ENCODE measurements at places on chromosomes 5 and 9. TPM values are rescaled to one million over a fixed set of nuclear protein-coding genes. Genes with fewer than 3 reads are reported as not detected.

The SPINK9 gene
- not detected for total RNA-seq

The OR1L8 gene
- total RNA-seq: not detected

The TEK gene
- total RNA-seq: not detected

The DNAJC18 gene
- 8.9 TPM for total RNA-seq

DNA sequence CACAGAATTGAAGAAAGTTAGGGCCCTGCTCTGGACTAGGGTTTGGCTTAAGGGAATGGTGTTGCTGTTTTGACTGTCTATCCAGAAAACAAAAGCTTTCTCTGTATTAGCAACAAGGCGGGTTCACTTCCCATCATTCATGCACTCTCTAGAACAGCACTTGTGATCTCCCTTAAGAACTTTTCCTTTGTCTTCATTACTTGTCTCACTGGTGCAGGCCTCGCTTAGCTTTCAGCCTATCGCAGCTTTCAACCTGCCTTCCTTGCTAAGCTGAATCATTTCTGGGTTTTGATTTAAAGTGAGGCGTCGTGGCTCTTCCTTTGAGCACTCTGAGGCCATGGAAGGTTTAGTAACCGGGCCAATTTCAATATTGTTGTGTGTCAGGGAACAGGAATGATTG lies 35.2 kb upstream of the LPCAT1 start:
- no peak overlapping the region for H3K27ac ChIP-seq
- H3K36me3 ChIP-seq: no peaks in the 10 kb centered on the region
- H3K27me3 ChIP-seq: peaks cover 21% of the 10 kb centered on the region
- H3K4me1 ChIP-seq: peaks cover 30% of the 10 kb centered on the region
- DNase-seq: no peak
- H3K4me3 ChIP-seq: no peak overlapping the region

DNA sequence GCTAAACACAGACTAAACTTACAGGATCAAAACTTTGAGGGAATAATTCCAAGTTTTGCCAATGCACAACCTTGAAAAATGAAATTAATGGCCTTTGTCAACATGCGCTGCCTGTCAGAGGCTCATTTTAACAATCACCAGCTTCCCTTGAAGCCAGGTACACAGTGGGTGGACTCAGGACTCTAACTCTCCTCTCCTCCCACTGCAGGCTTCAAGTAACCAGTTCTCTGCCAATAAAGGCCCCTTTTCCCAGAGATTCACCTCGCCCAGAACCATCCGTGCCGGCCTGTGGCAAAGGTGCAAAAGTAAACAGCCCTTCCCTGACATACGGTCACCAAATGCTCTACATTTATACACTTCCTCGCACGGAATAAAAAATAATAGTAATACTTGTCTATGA lies 18.4 kb upstream of the FBP2 start:
- DNase-seq: no peak
- H3K27me3 ChIP-seq: no peaks in the 10 kb centered on the region
- H3K36me3 ChIP-seq: peaks cover 14% of the 10 kb centered on the region
- H3K4me1 ChIP-seq: no peaks in the 10 kb centered on the region
- no peak overlapping the region for H3K27ac ChIP-seq
- H3K4me3 ChIP-seq: no peak overlapping the region

- no peak overlapping the region for H3K4me3 ChIP-seq
- H3K27me3 ChIP-seq: no peaks in the 10 kb centered on the region
- no peaks in the 10 kb centered on the region for H3K36me3 ChIP-seq
- no peak for DNase-seq
Observed at GRCh38 chr5:132819468-132819867, 6.4 kb downstream of the SOWAHA start.

GRCh38 chr9:89690334-89690912 lies 85.6 kb downstream of the GADD45G start:
- no peaks in the 10 kb centered on the region for H3K4me1 ChIP-seq
- peaks cover 99% of the 10 kb centered on the region for H3K27me3 ChIP-seq
- no peak overlapping the region for H3K27ac ChIP-seq
- no peaks in the 10 kb centered on the region for H3K36me3 ChIP-seq
- DNase-seq: no peak

- H3K4me3 ChIP-seq: no peak overlapping the region
- DNase-seq: no peak
- no peaks in the 10 kb centered on the region for H3K27me3 ChIP-seq
- no peaks in the 10 kb centered on the region for H3K4me1 ChIP-seq
- no peak overlapping the region for H3K27ac ChIP-seq
Observed at GRCh38 chr5:5179079-5179478, 38.9 kb downstream of the ADAMTS16 start.

DNA sequence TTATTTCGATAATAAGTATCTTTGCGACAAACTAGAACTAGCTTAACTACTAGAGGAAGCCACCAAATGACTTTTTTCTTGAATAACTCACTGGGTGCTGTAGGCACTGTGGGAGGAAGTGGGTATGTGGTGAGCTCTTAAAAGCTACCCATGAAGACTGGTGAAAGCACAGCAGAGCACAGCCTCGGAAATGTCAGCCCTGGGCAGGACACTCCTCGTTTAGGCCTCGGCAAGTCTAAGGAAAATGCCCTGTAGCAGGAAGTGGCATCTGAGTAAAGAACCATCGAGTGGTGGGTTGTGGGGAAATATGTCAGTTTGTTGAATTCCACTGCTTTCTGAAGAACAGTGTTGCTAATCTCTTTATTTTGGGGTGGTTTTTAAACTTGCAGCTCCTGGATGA lies 44.0 kb upstream of the NCS1 start:
- peak overlapping the region; percentile 80 for H3K27ac ChIP-seq
- peaks cover 46% of the 10 kb centered on the region for H3K4me1 ChIP-seq
- no peaks in the 10 kb centered on the region for H3K27me3 ChIP-seq
- DNase-seq: no peak

DNA sequence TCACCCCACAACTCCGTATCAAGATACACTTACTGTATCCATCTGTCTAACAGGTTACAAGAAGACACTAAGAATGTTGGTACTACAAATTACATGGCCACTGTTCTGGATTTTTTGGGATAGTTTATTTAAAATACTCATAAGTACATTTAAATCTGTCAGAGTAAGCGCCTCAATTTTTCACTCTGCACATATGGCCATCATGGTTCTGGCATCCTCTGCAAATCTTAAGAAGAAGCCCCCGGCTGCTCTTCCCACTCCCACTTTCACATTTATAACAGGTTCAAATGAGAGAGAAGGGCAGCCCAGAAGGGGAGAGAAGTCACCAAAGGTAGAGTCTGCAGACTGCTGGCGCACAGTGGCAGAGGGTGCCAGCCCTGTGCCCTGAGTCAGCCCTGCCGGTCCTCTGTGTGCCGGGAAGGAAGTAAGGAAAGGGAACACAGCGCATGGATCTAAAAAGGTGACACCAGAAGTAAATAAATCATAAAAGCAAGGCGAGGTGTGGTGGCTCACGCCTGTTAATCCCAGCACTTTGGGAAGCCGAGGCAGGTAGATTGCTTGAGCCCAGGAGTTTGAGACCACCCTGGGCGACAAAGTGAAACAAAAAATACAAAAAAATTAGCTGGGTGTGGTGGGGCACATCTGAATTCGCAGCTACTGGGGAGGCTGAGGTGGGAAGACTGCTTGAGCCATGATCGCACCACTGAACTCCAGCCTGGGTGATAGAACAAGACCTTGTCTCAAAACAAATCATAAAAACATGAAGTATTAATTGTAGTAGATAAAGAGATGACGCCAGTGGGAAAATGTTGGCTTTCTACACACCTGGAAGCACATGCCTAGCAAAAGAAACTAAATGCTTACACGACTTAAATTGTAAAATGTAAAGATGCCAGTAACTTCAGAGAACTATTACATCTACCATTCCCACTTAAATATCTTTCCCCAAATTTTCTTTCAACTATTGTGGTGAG lies 30.0 kb downstream of the RNF130 start:
- no peaks in the 10 kb centered on the region for H3K27me3 ChIP-seq
- DNase-seq: no peak
- H3K4me1 ChIP-seq: no peaks in the 10 kb centered on the region
- H3K36me3 ChIP-seq: no peaks in the 10 kb centered on the region
- H3K27ac ChIP-seq: no peak overlapping the region
